ENCODE measurements at places on chromosomes 13 and 19. TPM values are rescaled to one million over a fixed set of nuclear protein-coding genes. Genes with fewer than 3 reads are reported as not detected.

Gene VWA8
- total RNA-seq = 32.5 TPM

Gene RFX2
- total RNA-seq = 5.2 TPM

Gene CEACAM20
- not detected for total RNA-seq

Gene KIR2DL4
- not detected for total RNA-seq

Gene TMEM91
- total RNA-seq = 9.5 TPM

Gene BST2
- total RNA-seq = 28.9 TPM

Gene LAIR2
- not detected for total RNA-seq

DNA sequence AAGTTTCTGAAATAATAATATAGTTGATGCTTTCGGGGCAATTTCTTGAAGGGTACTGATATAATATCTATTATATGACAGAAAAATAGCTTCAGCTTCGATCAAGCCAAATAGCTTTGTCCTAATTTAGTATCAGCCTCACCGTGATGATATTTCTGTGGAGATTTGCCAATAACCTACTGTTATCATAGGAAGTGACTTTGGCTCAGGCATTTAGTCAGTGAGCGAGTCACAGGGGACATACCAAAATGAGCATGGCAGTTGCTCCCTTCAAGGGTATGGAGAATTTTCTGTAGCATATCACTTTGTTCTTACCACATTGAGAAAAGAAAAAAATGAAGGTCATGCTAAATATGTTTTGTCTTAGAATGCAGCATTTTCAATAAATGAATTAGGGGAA is 767.6 kb upstream of the SLITRK1 start:
- DNase-seq = no peak

DNA sequence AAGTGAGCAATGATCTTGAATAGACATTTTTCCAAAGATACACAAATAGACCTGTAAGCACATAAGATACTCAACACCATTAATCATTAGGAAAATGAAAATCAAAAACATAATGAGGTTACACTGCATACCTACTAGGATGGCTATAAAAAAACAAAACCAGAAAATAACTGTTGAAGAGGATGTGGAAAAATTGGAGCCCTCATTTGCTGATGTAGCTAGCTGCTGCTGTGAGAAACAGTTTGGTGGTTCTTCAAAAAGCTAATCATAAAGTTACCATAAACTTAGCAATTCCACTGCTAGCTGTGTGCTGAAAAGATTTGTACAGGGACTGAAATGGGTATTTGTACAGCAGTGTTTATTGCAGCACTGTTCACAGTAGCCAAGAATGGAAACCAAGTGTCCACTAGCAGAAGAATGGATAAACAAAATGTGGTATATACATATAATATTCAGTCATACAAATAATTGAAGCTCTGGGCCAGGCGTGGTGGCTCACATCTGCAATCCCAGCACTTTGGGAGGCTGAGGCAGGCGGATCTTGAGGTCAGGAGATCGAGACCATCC is 46.2 kb downstream of the PDS5B start:
- DNase-seq = no peak

DNA sequence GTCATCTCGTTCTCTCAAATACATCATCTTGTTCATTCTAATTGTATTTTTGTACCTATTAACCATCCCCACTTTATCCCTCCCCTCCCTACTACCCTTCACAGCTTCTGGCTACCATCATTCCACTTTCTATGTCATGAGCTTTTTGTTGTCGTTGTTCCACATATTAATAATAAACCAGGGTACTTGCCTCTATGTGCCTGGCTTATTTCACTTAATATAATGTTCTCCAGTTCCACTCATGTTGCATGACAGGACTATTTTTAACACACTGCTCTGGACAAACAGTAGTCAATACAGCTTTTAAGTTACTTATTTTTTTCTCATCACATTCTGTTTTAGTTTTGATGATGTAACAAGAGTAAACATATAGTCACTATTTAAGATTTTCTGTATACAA is 872.3 kb downstream of the SLITRK1 start:
- DNase-seq = no peak

- no peak for DNase-seq
Measured at GRCh38 chr13:28043224-28043623, 54.7 kb upstream of the URAD start.

DNA sequence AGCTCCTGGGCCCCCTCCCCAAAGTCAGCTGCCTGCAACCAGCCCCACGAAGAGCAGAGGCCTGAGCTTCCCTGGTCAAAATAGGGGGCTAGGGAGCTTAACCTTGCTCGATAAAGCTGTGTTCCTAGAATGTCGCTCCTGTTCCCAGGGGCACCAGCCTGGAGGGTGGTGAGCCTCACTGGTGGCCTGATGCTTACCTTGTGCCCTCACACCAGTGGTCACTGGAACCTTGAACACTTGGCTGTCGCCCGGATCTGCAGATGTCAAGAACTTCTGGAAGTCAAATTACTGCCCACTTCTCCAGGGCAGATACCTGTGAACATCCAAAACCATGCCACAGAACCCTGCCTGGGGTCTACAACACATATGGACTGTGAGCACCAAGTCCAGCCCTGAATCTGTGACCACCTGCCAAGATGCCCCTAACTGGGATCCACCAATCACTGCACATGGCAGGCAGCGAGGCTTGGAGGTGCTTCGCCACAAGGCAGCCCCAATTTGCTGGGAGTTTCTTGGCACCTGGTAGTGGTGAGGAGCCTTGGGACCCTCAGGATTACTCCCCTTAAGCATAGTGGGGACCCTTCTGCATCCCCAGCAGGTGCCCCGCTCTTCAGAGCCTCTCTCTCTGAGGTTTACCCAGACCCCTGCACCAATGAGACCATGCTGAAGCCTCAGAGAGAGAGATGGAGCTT is 4.7 kb upstream of the CEACAM5 start:
- DNase-seq = no peak

- DNase-seq = no peak
Measured at GRCh38 chr13:50291611-50292010, 276.4 kb downstream of the KCNRG start.

GRCh38 chr19:17409990-17410389 is 4.6 kb upstream of the BST2 start:
- no peak for DNase-seq

- no peak for DNase-seq
Measured at GRCh38 chr19:33442706-33443105, 69.2 kb downstream of the CEBPG start.

DNA sequence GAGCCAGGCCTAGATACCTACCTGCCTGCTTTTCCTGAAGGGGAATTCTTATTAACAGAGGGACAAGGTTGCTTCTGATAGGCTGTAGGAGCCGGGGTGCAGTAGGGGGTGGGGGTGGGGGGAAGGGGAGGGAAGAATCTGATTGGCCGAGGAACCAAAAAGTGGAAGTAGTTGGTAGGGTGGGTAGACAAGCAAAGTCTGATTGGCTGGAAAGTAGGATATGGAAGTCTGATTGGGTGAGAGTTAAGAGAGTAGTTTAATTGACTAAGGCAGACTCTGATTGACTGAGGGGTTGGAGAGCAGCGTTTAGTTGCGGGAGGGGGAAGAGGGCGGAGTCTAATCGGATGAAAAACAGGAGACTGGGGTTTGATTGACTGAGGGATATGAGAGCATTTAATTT is 9.4 kb upstream of the CYP4F22 start:
- peak; percentile 44 for DNase-seq

- no peak for DNase-seq
Measured at GRCh38 chr19:47676811-47677210, 36.4 kb upstream of the EHD2 start.

- DNase-seq = peak; percentile 63
Measured at GRCh38 chr19:35545855-35546381, 492 bp downstream of the TMEM147 start.
